ENCODE measurements at places on chromosomes 4 and X.

- no peak for DNase-seq
Observed at GRCh38 chr4:6031846-6032245, 13.6 kb upstream of the C4orf50 start.

GRCh38 chr4:83335701-83336100 is 1.1 kb upstream of the HPSE start:
- DNase-seq: no peak

DNA sequence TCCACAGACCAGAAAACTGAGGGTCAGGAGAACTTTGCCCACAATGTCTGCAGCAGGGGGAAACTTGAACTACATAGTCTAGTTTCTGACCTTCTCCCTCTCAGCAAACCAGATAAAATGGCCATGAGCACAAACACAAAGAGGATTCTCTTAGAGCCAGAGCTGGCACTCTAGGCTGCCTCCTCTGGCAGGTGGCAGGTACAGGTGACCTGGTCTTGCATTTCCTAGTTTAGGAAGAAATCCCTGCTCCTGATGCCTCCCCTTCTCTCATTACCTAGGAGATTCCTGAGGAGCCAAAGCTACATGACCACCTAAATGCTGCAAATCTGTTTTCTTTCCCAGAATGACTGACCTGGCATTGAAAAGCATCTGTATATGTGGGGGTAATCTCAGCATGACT is 45.1 kb downstream of the ARHGEF9 start:
- no peak for DNase-seq

GRCh38 chr4:89939994-89940393 is 45.3 kb downstream of the MMRN1 start:
- DNase-seq: no peak

DNA sequence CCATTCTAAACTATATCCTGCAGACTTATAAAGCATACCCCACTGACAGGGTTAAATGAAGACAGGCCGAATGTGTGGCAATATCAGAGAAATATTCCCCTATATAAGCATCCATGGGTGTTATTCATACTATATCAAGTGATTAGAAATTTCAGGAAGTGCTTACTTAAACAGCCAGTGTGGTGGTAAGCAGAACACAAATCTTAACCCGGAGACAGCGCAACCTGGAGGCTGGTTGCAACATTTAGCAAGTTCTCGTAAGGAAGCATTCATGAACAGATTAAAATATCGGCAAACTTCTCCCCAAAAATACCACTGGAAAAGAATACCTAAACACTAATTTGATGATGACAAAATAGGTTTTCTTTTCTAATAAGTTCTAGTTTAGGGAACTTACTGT is 261.2 kb downstream of the CBLL2 start:
- no peak for DNase-seq

- DNase-seq: no peak
Observed at GRCh38 chrX:96394598-96394997, 290.0 kb upstream of the DIAPH2 start.

- no peak for DNase-seq
Observed at GRCh38 chrX:111608724-111609123, 72.2 kb upstream of the ALG13 start.

DNA sequence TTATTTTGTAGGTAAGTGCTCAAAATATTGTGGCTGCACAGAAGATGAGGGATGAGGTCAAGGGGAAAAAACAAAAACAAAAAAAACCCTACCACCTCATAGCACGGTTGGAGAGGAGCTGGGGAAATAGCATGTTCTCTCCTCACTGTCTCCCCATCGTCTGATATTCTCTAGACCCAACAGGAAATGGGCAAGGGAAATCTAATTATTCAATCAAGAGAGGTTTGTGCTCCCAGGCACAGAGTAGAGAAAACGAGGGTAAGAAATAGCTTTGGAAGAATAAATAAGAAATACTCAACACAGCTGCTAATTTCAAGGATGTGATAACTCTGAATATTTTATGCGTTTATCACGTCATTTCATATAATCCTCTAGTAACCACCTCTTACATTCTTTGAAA is 619.2 kb upstream of the GNPDA2 start:
- no peak for DNase-seq

DNA sequence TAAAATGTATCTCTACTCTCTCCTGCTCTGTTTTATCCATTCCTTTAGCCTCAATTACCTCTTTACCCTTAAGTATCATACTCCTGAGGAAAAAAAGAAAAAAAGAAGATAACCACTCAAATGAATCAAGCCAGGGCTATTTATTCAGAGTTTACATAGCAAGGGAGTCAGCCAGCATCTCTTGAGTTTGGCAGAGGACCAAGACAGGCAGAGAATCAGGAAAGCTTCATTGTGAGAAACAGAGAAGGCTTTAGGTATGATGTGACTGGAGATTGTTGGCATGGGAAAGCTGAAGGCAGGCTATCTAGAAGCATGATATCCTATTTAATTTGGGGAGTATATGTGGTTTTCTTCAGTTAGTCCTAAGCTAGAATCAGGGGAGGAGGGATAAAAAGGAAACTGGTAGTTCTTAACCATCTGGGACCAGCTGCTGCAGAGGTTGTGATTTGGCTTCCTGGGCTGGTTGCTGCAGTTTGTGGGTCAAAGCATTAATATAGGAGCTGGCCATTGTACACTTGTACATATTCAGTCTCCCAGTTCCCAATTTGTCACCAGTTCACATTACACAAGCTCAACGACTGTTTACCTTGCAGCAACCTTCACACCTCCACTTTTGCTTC is 11.2 kb downstream of the APELA start:
- no peak for DNase-seq

GRCh38 chr4:77601614-77602187 is 3.9 kb upstream of the CXCL13 start:
- DNase-seq: no peak

GRCh38 chr4:187139141-187139540 is 415.5 kb upstream of the FAT1 start:
- DNase-seq: no peak

DNA sequence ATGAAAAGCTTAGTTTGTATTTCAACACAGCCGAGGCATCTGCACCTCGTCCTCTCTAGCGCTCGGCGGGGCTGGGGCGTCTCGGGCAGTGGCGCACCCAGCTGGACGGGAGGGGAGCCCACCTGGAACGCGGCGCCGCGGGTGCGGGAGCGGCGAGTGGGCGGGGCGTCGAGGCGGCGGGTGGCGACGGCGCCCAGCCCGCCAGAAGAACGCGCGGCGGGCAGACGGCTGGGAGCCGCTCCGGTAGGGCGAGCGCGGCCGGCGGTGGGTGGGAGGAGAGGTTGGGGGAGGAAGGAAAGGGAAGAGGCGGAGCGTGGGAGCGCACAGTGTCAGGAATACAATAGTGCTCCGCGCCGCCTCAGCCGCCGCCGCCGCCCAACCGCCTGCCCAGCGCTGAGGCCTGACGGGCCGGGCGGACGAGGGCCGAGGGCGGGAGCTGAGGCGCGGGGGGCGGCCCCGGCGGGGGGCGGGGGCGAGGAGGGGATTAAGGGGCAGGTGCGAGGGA is at the start of gene JADE3:
TSS of gene JADE3 (plus strand) at position 324 of the 505 bp plus-strand sequence. CDS start 72,474 bp downstream, outside the sequence.
- peak; percentile 24 for DNase-seq

GRCh38 chr4:94305466-94306225 is 37.0 kb downstream of the HPGDS start:
- DNase-seq: no peak

DNA sequence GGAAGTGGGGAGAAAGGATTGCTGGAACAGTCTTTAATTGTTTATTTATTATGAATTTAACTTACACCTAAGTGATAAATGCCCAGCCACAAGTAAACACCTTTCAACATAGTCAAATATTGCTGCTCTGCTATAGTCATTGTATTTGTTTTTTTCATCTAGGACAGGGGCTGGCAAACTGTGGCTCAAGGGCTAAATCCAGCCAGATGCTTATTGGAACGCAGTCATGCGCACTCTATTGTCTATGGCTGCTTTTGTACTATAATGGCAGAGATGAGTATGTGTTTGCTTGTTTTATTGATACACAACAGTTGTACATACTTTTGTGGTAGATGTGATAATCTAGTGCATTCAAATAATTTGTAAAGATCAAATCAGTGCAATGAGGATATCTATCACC is 95.3 kb downstream of the ZAR1 start:
- no peak for DNase-seq

DNA sequence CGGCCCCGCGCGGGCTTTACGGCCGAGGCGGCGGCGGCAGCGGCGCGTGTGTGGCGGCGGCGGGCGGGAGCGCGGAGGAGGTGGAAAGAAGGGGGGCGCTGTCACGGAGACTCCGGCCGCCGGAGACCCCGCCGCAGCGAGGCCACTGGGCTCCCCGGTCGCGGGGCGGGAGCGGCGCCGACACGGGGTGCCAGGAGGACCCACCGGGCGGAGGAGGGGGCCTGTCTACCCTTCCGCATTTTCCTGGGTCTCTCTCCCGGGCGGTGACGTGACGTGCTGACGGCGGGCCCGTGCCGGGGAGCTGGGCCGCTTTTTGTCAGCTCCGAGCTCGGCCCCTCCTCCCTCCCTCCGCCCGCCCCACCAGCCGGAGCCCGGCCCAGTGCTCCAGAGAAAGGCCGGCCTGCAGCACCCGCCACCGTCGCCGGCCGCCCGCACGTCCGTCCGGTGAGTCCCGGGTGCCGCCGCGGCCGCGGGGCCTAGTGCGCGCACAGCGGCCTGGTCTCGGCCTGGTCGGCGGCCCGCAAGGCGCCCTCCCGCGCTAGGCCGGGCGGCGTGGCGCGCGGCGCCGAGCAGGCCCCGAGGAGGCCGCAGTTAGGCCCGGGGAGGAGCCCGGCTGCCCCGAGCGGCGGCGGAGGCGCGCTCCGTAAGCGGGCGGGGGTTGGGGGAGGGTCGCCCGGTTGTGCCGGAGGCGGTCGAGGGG is at the start of gene ZFX:
TSS of gene ZFX (plus strand) at position 379 of the 700 bp plus-strand sequence. CDS start 23,014 bp downstream, outside the sequence.
- peak; percentile 63 for DNase-seq

- peak; percentile 22 for DNase-seq
Observed at GRCh38 chr4:113899271-113900070, 80.0 kb downstream of the ARSJ start.

GRCh38 chr4:103634236-103634635 is 85.5 kb downstream of the TACR3 start:
- no peak for DNase-seq

DNA sequence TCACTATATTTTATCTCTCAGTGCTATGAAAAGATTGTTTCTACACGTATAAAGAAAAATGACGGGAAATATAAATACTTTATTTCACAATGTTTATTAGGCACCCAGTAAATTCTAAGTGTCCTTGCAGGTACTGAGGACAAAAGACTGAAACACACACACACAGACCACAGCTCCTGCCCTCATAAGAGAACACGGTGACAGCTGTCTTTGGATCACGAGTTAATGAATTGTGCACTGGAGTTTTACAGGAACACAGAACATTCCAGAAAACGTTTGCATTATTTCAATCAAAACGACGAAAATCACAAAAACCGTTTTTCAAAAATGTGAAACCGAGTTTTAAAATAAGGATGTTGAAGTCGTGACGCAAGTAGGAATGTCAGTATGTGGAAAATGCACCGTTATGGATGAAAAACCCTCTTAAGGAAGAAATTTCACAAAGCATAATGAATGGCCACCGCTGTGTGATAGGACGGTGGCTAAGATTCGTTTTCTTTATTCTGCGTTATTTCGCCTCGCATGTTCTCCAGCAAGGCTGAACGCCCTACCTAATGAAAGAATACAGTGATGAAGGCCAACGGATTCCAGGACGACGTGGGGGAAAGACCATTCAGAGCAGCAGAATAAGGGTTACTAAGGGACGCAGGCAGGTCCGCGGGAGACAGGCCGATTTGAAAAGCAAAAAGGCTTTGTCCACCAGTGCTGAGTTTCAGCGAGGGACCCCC is 24.2 kb downstream of the FAM156A start:
- no peak for DNase-seq

GRCh38 chrX:33190016-33190415 is 21.3 kb downstream of the DMD start:
- DNase-seq: no peak

DNA sequence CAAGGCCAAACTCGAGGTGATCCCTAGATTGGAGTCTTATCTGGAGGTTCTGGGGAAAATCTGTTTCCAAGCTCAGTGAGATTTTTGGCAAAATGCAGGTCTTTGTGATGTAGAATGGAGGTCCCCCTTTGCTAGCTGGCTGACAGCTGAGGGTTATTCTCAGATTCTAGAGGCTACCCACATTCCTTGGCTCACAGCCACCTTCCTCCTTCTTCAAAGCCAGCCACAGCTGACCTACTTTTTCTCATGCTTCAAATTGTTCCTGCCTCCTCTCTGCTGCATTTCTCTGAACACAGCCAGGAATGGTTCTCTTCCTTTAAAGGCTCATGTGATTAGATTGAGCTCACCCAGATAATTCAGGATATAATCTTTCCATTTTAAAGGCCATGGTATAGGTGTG is 86.9 kb downstream of the VCX3A start:
- DNase-seq: no peak

GRCh38 chrX:123340696-123341095 is 156.6 kb downstream of the GRIA3 start:
- no peak for DNase-seq

GRCh38 chr4:163611784-163612445 is 117.4 kb downstream of the TMA16 start:
- DNase-seq: no peak

GRCh38 chrX:102697494-102697893 is 14.8 kb upstream of the GPRASP2 start:
- no peak for DNase-seq

- no peak for DNase-seq
Observed at GRCh38 chr4:23412701-23413100, 477.1 kb downstream of the PPARGC1A start.

DNA sequence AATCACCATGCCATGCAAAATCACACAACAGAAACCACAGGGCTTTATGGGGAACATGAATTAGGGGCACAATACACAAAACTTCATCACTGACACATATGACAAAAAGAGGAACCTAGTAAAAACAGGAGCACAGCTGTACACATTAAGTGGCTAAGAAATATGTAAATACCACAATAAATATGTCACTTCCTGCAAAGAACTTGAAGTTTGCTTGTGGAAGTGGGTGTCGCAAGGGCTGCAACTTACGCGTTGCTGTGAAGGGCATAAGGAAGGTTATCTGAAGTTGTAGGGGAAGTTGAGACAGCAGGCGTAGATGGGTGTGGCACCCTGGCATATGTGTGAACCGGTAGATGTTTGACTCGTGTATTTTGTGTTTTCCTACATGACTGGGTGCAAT is 42.4 kb downstream of the CLCN4 start:
- DNase-seq: no peak

DNA sequence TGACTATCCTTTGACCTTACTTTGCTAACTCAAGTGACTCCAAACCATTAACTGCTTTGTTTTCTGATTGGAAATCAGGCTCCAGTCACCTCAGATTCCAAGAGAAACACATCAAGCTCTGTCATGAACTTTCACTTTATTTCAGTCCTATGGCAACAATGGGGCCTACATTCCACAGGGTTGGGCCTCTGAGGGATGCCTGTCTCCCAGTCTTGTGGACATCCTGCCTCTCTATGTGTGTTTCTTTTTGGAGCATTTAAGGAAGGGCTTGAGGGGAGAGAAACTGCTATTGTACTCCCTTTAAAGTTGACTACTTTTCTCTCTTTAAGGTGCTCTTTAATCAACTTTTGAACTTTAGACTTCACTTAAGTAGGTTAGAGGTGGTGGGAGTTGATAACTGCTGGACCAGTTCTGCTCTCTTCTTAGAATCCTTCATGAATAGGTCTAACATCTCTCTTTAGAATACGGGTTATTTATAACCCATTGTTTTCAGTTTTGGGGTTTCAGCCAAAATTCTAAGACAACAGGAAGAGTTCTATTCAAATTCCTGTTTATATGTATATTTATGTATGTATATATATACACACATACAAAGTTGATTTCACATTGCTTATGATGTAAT is 274.3 kb upstream of the NR3C2 start:
- no peak for DNase-seq
